ENCODE measurements at places on chromosomes 13 and 19. TPM values are rescaled to one million over a fixed set of nuclear protein-coding genes. Genes with fewer than 3 reads are reported as not detected.
A peak's percentile ranks its signal among the peaks of the same experiment; 100 is the strongest.

DNA sequence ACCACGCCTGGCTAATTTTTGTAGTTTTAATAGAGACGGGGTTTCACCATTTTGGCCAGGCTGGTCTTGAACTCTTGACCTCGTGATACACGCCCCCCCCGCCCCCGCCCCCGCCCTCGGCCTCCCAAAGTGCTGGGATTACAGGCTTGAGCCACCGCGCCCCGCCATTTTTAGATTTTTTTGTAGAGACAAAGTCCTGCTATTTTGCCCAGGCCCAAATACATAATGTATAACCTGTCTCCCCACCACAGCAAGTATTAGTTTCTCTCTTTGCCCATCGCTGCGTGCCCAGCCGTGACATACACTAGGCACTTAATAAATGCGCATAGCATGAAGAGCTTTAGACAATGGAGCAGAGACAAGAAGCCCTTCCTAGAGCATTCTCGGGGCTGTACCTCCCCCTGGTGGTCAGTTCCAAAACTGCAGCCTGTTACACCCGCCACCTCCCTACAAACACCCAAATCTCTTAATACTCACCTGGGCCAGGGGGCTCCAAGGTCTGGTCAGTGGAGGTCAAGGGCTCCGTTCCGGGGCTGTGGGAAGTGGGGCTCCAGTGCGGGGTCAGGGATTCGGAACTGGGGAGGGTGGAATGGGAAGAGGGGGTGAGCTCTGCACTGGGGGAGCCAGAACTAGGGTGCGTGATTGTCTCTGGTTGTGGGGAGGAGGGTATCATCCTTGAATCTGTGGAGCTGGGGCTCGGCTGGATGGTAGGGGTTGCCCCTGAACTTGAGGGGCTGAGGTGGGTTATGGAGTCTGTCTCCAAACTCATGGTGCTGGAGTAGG is 22.5 kb downstream of the IQCN start:
- DNase-seq: peak; percentile 66
- no peak overlapping the region for H3K27ac ChIP-seq
- H3K27me3 ChIP-seq: no peaks in the 10 kb centered on the region
- H3K36me3 ChIP-seq: no peaks in the 10 kb centered on the region

DNA sequence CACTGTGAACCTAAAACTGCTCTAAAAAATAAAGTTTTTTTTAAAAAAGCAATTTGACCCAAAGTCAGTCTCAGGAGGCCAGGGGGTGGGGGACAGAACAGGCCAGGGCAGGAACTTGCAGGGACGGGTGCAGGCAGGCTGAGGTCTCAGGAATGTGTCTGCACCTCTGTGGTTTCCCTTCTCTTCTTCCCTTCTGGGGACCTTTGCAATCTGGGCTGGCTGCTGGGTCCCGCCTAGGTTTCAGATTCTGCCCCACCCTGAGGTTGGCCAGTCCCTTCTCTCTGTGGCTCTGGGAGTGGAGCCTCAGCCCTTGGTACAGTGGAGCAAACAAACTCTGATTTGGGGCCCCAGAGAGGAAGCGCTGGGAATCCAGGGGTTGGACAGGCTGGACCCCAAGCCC is 5.3 kb upstream of the F2RL3 start:
- H3K27ac ChIP-seq: no peak overlapping the region
- H3K27me3 ChIP-seq: no peaks in the 10 kb centered on the region
- no peak overlapping the region for H3K4me3 ChIP-seq
- no peak for DNase-seq

DNA sequence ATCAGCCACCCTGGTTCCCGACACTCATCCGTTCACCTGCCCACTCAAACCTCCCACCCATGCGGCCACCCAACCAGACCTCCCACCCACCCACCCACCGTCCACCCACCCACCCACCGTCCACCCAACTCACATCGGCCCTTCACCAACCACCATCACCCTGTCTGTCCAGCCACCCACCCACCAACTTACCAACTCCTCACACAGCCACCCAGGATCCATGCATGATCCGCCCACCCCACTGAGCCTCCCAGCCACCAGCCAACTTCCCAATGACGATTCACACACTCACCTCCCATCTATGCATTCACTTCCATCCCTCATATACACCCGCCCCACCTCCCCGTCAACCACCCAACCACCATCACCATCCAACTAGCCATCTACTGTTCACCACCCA is 4.3 kb downstream of the JOSD2 start:
- H3K4me1 ChIP-seq: peaks cover 11% of the 10 kb centered on the region
- no peak for DNase-seq
- H3K27ac ChIP-seq: no peak overlapping the region
- no peaks in the 10 kb centered on the region for H3K27me3 ChIP-seq
- H3K36me3 ChIP-seq: peaks cover 9% of the 10 kb centered on the region

- no peak overlapping the region for H3K27ac ChIP-seq
- no peak for DNase-seq
- no peaks in the 10 kb centered on the region for H3K36me3 ChIP-seq
Measured at GRCh38 chr19:30070198-30070967, 128.3 kb downstream of the URI1 start.

Gene TRPC4
- 0.20 TPM for total RNA-seq

Gene ZNF14
- total RNA-seq: 0.97 TPM

- H3K4me3 ChIP-seq: no peak overlapping the region
- DNase-seq: no peak
- no peaks in the 10 kb centered on the region for H3K36me3 ChIP-seq
- no peak overlapping the region for H3K27ac ChIP-seq
- H3K4me1 ChIP-seq: no peaks in the 10 kb centered on the region
- no peaks in the 10 kb centered on the region for H3K27me3 ChIP-seq
Measured at GRCh38 chr13:108283110-108283509, 13.6 kb downstream of the TNFSF13B start.

Gene LGALS14
- not detected for total RNA-seq

- DNase-seq: no peak
- peaks cover 3% of the 10 kb centered on the region for H3K27me3 ChIP-seq
- H3K4me1 ChIP-seq: peaks cover 3% of the 10 kb centered on the region
- H3K27ac ChIP-seq: peak overlapping the region; percentile 31
- no peaks in the 10 kb centered on the region for H3K36me3 ChIP-seq
- no peak overlapping the region for H3K4me3 ChIP-seq
Measured at GRCh38 chr13:50993934-50994333, 84.3 kb downstream of the RNASEH2B start.
